ENCODE measurements at places on chromosomes 6 and 20.

DNA sequence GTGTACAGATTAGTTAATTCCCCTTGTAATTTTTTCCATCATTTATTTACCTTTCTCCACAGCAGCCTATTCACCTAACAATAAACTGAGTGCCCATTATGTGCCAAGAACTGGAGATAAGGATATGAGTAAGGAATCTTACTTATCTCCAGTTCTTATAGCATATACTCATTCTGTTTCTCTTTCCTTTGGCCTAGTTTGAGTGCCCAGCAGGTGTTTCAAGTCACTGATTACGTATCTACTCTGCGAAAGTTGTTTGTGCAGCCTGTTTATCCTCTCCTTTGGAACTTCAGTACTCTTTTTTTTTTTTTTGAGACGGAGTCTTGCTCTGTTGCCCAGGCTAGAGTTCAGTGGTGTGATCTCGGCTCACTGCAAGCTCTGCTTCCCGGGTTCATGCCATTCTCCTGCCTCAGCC, 17.3 kb upstream of the POU5F1 start:
- no peak for DNase-seq

- DNase-seq, result no peak
Measured at GRCh38 chr6:22764496-22764895, 195.1 kb downstream of the HDGFL1 start.

- DNase-seq, result no peak
Measured at GRCh38 chr6:37373822-37374471, 20.2 kb downstream of the RNF8 start.

GRCh38 chr6:157586476-157587126, 205.6 kb downstream of the ZDHHC14 start:
- DNase-seq, result no peak

GRCh38 chr20:32337937-32338661, 20.0 kb upstream of the ASXL1 start:
- no peak for DNase-seq

GRCh38 chr6:34237722-34238584, 1.3 kb downstream of the HMGA1 start:
- no peak for DNase-seq
